ENCODE measurements at places on chromosomes 2 and 18.

GRCh38 chr2:174688079-174688478 is 76.2 kb downstream of the CHRNA1 start:
- no peak for DNase-seq

- peak; percentile 89 for DNase-seq
These were observed 70.4 kb upstream of the CYP1B1 start for GRCh38 chr2:38146275-38146906.

- no peak for DNase-seq
These were observed 300.4 kb downstream of the SETBP1 start for GRCh38 chr18:44981121-44981520.

DNA sequence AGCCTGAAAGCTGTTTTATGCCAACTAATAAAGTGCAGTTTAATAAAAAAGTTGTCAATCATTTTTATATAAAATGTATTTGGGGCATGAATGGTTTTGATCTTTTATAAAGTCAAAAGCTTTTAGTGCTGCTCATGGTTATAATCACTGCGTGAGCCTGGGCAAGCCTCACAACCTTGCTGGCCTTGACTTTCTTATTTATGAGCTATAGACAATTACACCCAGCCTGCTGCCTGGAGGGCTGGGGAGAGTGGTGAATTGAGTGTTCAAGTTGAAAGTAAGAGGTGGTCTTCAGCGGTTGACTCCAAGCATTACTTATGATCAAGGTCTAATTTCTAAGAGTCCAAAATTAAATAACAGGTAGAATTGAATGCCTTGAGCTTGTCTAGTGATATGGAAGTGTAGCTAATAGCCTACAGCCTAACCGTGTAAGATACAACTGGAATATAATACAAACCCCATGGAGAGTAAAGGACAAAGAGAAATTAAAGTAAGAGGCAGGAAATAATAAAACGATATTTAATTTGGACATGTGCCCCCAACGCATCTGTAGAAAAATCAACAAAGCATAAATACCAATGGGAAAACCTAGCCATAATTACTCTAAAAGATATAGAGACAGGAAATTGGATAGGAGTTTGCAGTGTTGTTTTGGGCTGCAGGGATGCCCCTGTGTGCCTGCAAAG is 106.0 kb upstream of the CYP1B1 start:
- no peak for DNase-seq

GRCh38 chr18:79354350-79354749 is 41.4 kb upstream of the NFATC1 start:
- DNase-seq = no peak

- no peak for DNase-seq
These were observed 7.1 kb downstream of the NEUROD1 start for GRCh38 chr2:181673173-181673572.

DNA sequence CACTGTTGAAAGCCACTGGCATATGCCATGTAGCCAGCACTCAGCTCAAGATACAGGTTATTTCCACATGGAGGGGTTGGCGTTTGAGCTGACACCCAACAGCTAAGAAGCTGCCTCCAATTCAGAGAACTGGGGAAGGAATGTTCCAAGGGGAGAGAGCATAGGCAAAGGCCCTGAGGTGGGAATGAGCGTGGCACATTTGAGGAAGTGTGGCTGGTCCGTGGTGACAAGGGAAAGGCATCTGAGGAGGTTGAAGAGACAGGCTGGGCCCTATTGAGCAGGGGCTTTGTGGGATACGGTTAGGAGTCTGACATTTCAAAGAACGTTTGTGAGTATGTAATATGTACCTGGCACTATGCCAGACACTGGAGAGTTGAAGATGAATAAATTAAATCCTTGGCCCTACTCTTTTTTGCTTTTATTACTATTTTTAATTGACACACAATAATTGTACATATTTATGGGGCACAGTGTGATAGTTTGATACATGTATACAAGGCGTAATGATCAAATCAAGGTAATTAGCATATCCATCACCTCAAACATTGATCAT is 27.6 kb upstream of the TMBIM1 start:
- no peak for DNase-seq

GRCh38 chr2:62116983-62117382 is 78.9 kb upstream of the B3GNT2 start:
- DNase-seq = no peak

GRCh38 chr18:62566818-62567217 is 44.0 kb downstream of the ZCCHC2 start:
- no peak for DNase-seq

GRCh38 chr2:30662268-30663131 is 144.7 kb downstream of the CAPN13 start:
- peak; percentile 66 for DNase-seq

GRCh38 chr2:177268187-177268871 is 3.8 kb upstream of the NFE2L2 start:
- no peak for DNase-seq

- DNase-seq = no peak
These were observed 14.4 kb downstream of the ELMOD3 start for GRCh38 chr2:85368921-85369320.

GRCh38 chr2:222572751-222573174 is 83.1 kb downstream of the FARSB start:
- no peak for DNase-seq

GRCh38 chr2:39145906-39146421 is 25.1 kb upstream of the SOS1 start:
- no peak for DNase-seq

DNA sequence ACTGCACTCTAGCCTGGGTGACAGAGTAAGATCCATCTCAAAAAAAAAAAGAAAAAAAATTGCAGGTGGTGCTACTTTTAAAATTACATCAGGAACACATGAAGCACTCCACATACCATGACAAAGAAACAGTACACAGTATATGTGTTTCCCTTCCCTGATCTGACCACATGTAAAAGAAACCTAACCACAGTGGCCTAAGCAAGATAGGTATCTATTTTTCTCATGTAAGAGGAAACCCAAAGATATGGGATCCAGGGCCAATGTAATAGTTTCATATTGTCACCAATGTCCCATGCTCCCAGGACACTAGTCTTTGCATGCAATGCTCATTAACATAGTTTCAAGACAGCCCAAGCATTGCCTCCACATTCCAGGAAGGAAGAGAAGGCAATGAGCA is 99.9 kb downstream of the DYM start:
- no peak for DNase-seq

DNA sequence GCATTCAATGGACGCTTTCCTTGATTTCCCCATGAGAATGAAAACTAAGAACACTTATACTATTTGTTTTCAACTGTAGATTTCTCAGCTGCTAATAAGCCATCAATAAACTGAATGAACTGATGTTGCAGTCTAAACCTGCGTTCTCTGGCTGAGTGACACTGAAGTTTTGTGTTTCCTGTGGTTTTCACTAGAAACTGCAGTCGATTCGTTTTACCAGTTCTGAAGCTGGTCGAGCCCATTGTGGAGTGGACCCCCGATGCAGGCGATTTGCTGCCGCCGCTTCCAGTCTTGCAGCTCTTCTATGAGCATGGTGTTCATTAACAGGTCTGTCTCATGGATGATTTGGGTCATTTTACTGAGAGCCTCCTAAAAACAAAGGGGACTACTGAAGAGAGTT is 50.6 kb upstream of the STAT1 start:
- no peak for DNase-seq

GRCh38 chr2:179305125-179305524 is 40.5 kb upstream of the SESTD1 start:
- DNase-seq = no peak

DNA sequence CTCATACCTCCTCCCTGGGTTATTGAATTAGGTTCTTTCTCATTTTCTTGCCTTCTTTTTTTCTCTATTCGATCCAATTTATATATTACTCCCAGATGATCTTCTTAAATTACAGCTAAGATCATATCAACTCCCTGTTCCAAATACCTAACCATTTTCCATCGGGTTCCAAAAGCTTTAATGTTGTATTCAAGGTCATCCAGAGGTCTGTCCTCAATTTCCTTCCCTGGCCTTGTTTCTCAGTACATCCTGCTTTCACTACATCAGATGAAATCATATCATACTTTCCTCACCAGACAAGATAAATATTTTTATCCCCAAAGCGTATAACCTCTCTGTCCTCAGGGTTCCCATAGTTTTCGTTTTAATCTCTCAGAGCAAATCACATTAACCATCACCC is 36.3 kb upstream of the GREB1L start:
- DNase-seq = no peak

GRCh38 chr2:54638774-54639187 is 84.7 kb upstream of the EML6 start:
- DNase-seq = no peak

DNA sequence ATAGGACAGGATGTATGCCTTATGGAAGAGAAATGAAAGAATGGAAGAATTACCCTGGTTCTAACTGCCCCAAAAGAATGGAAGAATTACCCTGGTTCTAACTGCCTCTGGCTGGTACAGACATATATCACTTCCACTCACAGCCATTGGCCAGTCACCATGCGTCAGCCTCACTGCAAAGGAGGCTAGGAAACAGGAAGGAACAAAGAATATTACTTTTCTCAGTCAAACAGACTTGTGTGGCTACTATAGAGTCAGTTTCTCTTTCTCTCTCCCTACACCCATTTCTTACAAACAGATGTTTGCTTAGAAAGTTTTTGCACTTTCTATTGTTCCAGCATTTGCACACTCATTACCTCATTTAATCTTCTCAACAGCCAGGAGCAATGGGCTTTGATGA is 1111.1 kb upstream of the KLHL29 start:
- no peak for DNase-seq

DNA sequence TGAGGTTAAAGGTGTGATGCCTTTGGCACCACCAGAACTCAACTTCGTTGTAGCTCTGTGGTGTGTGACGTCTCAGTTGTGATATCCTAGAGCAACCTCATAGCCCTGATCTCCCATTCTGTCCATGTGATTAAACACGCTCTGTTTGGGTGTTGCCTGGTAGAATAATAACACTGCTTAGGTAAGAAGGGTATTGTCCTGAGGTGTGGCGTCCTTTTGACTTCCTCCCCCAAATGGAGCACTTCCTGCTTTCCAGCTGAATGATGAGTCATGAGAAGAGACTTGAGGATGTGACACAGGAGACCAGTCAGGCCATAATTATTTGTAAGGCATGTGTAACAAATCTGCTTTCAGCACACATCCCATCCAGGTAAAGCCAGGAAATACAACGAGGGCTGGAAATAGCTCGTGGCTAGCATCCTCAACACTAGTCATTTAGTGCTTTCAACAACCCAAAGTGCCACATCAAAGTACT is 100.7 kb downstream of the RAPGEF4 start:
- DNase-seq = peak; percentile 78

DNA sequence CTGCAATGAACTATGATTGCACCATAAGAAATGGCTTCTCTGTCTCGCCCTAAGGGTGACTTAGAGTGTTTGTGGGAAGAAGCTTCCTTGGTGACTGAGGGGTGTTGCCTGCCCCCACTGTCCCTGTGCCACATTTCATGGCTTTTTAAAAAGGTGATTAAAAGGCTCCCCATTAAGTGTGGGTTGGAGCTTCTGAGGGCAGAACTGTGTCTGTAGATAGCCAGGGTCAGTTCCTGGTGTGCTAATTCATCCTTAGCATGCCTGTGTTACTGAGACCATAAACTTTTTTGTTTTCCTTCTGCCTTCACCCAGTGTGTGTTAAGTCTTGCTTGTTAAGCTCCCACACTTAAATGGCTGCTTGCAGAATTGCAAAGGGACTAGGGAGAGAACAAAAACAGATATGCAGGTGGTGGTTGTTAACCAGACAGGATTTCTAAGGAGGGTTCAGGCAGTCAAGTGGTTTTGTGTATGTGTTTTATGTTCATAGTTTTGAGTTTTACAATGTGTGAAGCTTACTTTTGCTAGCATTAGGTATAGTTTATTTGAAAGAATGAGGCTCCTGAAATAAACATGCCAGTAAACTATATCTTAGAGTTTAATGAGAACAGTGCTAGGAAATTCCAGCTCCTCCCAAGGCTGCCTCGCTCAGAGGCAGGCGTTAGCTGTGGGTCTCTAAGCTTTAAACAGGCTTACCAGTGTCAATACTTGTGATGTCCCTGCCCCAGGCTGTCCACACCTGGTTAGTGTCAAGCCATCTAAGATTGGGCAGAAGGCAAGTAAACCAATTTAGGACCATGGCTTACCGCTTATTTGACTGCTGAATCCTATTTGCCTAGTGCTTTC is 14.5 kb downstream of the CERS6 start:
- no peak for DNase-seq

GRCh38 chr18:22463076-22463475 is 45.4 kb upstream of the CTAGE1 start:
- DNase-seq = no peak

GRCh38 chr2:148909114-148909513 is 34.1 kb downstream of the KIF5C start:
- DNase-seq = no peak

DNA sequence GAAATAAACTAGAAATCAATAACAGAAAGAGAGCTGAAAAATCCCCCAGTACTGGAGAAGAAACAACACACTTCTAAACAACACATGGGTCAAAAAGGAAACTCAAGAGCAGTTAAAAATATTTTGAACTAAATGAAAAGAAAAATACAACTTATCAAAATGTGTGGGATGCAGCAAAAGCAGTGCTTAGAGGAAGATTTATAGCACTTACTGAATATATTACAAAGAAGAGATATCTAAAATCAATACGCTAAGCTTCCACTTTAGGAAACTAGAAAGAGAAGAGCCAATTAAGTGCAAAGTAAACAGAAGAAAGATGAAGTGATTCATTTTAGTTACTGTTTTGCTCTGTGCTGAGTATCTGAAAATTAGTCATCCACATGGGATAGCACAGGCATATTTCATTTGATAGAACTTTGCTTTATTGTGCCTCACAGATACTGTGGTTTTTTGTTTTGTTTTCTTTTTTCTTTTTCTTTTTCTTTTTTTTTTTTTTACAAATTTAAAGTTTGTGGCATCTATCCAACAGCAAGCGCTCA is 17.0 kb downstream of the TGFA start:
- no peak for DNase-seq

DNA sequence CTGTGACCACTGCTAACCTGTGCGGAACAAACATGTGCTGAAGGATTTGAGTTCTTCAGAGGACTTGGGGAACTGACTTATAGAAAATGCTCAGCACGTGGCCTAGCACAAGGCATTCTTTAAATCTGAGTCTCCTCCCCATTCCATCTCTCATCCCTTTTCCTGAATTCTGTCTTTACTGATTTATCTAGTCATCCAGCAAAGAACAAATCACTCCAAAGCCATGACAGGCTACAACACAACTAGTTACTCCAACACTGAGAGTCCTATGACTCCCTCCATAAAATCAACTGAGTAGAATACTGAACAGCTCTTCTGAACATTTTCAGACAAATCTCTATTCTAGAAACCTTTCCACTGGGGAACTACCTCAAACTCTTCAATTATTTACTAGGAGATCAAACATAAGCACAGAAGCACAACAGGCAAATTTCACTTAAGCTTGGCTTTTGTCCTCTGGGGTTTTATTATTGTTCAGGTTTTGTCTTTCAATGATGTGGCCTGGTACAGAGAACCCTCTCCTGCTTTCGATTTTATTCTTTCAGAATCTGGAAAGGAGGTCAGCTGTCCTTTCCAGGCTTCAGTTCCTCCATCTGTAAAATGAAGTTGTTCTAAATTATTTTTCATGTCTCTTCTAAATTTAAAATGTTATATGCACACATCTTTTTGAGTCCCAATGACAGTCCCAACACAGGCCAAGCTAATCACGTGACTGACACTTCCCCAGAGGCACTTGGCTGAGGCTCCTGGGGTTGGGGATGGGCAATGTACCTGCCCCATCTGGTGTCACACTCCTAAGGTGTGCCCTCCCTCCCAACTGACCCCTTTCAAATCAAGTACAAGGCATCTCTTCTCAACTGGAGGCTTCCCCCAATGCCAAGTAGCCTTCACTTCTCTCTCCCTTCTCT is 31.8 kb downstream of the RNU4ATAC start:
- DNase-seq = no peak

- no peak for DNase-seq
These were observed 1.2 kb downstream of the PPP1CB start for GRCh38 chr2:28752631-28753376.

- no peak for DNase-seq
These were observed 10.4 kb downstream of the CHST10 start for GRCh38 chr2:100407073-100407472.

All from urothelium cell line (cell line).